Frontal cortex (tissue), 4 donors: ENCODE measurements at places on chromosomes 5 and 9.

DNA sequence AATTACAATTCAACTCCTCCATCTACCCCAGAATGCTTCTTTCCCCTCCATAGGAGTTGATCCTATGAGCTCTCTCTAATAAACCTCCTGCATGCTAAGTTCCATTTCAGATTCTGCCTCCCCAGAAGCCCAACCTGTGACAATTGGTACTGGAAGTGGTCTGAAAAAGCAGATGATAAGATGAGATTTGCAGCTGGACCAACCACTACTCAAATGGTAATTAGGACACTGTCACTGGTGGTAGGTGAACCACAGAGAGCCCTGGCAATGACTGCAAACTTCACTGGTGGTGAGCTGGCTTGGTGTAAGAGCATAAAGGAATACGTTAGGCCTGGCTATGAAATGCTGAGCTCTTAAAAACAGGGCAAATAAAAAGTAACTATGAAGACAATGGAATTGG, 112.6 kb downstream of the ESM1 start:
- DNase-seq, result no peak

GRCh38 chr5:139017624-139018023, 142.5 kb upstream of the LRRTM2 start:
- DNase-seq, result no peak

DNA sequence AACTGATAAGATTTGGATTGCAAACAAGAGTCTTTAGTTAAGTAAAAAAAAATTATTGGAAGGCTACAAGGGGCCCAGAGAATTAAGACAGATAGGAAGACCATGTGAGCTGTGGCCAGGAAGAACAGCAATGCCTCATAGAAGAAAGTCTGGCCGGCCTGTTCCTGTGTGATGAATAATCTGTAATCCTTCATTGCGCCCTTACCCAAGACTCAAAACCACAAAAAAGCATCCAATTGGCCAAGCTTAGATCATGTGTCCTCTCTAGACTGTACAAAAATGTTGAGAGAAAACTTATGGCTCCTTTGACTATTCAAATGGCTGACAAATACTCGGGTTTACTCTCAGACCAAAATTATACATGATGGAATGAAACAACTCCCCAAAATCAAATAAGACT, 1383.5 kb downstream of the PTPRD start:
- DNase-seq, result no peak

DNA sequence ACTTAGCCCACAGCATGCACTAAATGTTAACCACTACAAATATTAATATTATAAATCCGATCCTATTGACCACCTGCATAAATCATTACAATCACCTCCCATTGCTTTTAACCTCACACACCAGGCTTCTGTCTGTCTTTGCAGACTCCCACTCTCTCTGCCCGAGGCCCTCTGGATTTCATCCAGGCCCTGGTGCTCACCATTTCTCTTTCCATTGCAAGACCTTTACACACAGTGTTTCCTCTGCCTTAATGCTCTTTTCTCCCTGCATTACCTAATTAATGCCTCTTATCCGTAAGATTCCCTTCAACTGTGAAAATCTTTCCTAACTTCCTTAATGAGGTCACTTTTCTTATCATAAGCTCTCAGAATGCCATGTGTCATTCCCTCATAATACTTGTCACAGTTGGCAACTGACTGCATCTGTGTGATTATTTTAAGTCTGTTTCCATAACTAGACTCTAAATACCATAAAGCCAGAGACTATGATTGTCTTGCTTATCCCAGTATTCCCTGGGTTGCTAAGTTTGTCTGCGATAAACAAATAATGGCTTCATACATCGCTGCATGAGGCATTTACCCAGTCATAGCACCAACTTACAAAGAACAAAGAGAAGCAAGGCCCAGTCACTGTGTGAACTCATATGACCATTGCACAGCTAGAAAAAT, 155.1 kb downstream of the CCDC192 start:
- no peak for DNase-seq

DNA sequence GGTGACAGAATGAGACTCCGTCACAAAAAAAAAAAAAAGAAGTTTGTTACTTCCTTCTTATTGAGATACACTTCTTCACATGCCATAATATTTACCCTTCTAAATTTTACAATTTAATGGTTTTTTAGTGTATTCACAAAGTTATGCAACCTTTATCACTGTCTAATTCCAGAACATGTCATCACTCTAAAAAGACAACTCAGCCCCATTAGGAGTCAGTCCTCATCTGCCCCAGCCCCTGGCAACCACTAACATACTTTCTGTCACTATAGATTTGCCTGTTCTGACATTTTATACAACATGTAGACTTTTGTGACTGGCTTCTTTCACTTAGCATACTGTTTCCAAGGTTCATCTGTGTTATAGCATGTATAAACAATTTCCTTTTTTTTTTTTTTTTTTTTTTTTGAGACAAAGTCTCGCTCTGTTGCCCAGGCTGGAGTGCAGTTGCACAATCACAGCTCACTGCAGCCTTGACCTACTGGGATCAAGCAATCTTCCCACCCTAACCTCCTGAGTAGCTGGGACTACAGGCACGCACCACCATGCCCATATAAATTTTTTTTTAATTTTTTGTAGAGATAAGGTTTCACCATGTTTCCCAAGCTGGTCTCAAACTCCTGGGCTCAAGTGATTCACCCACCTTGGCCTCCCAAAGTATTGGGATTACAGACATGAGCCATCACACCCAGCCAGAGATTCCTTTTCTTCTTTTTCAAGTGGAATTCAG, 18.0 kb downstream of the AQP3 start:
- DNase-seq, result no peak

DNA sequence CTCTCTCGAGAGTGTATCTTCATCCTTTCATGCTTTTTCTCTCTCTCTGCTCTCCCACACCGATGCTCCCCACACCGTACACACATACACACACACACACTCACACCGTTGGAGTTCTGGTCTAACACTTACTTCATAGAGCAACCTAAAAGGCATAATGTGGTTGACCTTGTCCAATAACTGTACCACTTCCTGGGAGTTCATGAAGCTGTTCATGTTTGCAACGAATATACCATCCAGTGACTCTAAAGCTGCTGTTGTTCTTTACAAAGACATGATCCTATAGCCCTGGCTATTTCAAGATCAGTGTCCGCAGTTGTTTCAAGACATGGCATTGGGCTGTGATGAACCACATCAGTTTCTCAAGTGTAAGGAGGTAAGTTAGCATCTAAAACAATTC, 10.0 kb downstream of the MEF2C start:
- no peak for DNase-seq

DNA sequence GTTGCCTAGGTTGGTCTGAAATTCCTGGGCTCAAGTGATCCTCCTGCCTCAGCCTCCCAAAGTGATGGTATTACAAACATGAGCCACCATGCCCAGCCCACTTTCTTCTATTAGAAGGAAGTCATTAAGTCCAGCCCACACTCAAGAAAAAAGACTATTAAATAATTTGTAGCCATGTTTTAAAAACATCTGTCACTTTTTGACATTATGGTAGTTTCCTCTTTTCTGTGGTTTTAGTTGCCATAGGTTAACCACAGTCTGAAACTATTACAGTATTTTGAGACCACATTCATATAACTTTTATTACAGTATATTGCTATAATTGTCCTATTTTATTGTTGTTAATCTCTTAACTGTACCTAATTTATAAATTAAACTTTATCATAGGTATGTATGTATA, 31.9 kb upstream of the C5orf24 start:
- no peak for DNase-seq

GRCh38 chr9:22693156-22693555, 246.5 kb downstream of the DMRTA1 start:
- DNase-seq, result no peak

GRCh38 chr9:125580701-125581286, 126.2 kb downstream of the MAPKAP1 start:
- no peak for DNase-seq

GRCh38 chr9:81999806-82000205, 11.2 kb downstream of the SPATA31D1 start:
- no peak for DNase-seq

- DNase-seq, result no peak
Measured at GRCh38 chr5:172766287-172767108, 4.5 kb downstream of the DUSP1 start.

- DNase-seq, result peak; percentile 45
Measured at GRCh38 chr5:14035859-14036503, 91.5 kb upstream of the DNAH5 start.

DNA sequence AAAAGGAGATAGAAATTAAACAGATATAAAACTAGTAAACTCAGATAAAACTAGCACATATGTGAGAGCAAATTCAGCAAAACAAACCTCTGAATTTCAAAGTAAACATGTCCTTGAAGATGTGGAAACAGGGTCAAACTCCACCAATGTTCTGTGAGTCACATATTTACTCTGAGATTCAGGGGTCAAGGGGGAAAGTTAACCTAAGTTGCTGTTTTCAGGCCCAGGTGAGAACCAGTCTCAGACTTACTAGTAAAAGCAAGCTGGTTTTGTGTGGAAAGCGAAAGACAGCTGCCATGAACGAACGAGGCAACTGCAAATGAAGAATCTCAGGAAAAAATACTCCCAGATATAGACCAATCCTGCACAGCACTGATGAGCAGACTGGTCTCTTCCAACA, 29.0 kb downstream of the PSMB7 start:
- DNase-seq, result no peak

- DNase-seq, result no peak
Measured at GRCh38 chr9:131308452-131308851, 18.9 kb downstream of the PLPP7 start.

GRCh38 chr9:27505744-27506161, 18.3 kb upstream of the IFNK start:
- no peak for DNase-seq

GRCh38 chr9:2939368-2939767, 95.5 kb upstream of the PUM3 start:
- no peak for DNase-seq

GRCh38 chr5:1300581-1301083, 5.8 kb upstream of the TERT start:
- DNase-seq, result no peak

DNA sequence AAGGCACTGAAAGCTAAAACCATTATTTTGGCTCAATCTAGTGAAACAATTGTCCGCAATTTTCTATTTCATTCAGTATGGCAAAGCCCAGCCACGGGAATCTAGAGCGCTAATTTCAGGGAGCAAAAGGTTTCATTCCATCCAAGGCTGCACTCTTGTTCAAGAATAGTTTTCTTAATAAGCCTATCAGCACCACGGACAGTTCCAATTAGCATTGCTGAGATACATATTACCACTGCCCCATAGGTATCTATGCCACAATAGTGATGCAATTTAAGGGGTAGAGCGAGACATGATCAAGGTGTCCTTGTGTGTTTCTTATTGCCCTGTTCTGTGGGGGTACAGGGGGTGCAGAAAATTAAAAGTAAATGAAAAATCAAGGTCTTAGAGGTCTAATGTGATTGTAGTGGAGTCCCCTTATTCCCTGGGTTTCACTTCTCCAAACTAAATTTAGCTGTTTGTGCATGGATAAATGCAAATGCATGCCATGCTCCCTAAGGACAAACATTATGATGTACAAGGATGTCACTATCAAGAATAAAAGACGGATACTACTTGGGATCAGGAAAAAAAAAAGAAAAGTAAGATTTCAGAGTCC, 45.5 kb downstream of the SPOCK1 start:
- no peak for DNase-seq

- no peak for DNase-seq
Measured at GRCh38 chr5:144284931-144285502, 114.3 kb downstream of the KCTD16 start.

DNA sequence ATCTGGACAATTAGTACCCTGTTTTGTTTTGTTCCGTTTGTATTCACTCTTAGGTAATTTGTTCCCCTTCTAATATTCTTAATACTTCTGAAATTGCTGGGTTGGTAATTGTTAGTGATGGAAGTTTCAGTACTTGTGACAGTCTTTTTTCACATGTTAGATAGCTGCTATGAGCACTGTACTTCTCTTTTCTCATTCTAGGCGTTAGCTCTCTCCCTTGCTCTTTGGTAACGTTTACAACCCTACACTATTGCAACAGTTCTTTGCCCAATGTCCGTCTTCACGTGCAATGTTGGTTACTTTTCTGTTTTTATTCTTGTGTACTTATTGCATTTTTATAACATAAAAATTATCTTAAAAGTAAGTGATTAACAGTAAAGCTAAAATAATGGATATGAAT, 1509.0 kb downstream of the MAT2B start:
- no peak for DNase-seq

- DNase-seq, result no peak
Measured at GRCh38 chr9:3520564-3520963, 5.2 kb downstream of the RFX3 start.

DNA sequence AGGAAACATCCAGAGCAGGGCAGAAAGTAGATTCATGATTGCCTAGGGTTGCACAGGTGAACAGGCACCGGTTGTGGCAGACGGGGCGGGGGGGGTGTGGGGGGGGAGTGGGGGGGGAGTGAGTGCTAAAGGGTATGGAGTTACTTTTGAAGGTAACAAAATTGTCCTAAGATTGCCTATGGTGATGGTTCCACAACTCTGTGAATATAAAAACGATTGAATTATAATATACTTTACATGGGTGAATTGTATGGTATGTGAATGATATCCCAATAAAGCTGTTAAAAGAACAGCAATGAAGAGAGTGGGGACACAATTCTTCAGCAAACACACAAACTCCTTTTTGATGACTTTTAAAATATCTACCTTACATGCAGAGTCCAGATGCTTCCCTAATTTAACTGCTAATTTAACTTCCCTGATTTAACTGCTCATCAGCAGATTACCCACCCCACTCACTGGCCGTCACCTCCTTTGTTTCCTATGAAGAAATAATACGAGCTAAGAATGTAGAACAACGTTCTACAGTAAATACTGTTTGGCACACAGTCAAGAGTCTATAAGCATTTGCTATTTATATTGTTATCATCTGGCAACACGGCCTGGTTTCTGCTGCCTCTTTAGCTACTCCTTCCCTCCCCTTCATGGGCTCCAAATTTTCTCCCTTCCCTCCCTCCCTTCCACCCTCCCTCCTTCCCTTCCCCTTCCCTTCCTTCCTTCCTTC, 83.5 kb downstream of the PTCH1 start:
- DNase-seq, result no peak

DNA sequence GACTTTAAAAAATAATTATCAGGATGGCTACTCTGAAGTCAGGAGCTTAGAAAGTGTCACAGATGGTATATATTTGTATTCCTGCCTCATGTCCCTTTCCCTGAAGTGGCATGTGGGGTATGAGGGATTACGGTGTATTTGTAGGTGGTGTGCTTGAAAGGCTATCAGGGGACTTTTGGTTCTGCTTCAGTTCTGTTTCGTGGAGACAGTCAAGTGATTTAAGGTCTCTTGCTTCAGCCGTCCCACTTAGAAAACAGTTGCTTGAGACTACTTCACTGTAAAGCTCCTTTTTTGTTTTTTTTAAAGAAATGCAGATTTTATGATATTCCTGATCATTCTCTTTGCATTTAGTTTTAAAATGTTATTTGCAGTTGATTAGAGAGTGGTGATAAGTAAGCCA, 18.3 kb downstream of the PARP8 start:
- DNase-seq, result no peak

- no peak for DNase-seq
Measured at GRCh38 chr5:52988335-52989024, 672 bp upstream of the ITGA2 start.

DNA sequence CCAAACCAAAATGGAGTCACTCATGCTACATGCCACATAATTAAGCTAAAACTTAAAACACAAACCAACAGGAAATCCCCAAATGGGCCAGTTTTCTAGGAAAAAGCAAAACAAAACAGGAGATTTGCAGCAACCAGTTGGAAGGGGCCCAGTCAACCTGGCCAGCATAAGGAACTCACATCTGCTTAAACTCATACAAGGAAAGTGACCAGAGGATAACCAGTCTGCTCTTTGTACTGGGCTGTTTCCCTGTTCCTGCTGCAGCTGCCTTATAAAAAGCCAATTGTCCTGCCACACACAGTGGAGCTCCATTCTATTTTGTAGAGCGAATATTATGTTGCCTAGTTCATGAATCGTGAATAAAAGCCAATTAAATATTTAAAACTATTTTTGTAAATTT, 29.5 kb upstream of the PTPDC1 start:
- DNase-seq, result no peak
